Germinal center (tissue), 1 donor: ENCODE measurements at places on chromosomes 4 and X.

DNA sequence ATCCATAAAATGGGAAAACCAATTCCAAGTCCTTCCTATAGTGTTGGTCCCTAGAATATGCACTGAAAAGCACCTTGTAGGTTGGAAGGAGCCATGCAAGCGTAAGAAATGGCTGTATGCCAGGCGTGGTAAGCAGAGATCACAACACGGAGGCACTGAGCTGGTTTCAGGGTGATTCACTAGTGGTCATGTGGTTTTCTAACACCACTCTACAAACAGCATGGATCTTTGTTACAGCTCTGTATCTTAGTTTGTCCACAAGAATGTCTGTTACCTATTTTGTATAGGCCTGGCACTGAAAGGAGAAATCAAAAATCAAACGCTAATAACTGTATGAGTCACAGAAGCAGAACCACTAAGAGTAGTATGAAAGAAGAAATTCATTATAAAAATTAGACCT lies 71.9 kb downstream of the MAGEB17 start:
- no peak for DNase-seq

- no peak for DNase-seq
These were observed 1384.8 kb downstream of the FAM133A start for GRCh38 chrX:95058815-95059214.

GRCh38 chr4:170014359-170015011 lies 11.7 kb downstream of the MFAP3L start:
- DNase-seq: no peak

GRCh38 chr4:138405934-138406567 lies 163.9 kb upstream of the SLC7A11 start:
- DNase-seq: no peak

- no peak for DNase-seq
These were observed 99.6 kb upstream of the PTCHD1 start for GRCh38 chrX:23235051-23235450.

DNA sequence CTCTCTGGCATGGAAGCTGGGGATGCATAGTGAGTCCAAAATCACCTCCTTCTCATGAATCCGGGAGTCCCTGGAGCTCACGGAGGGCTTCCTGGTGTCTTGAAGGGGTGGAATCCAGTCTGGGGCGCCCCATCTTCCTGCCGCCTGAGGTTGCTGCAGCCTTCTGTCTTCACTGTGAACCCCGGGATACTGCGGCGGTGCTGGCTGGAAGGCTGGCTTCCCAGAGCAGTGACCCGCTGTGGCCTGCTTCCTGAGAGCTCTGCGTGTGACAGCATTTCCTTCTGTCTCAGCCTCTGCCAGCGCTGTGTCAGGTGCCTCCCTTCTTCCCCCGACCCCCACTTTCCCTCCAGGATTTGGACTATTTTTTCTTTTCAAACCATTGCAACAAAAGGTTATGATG lies 98.8 kb upstream of the STOX2 start:
- DNase-seq: no peak

- DNase-seq: no peak
These were observed 1141.1 kb downstream of the STIM2 start for GRCh38 chr4:28001698-28002097.

DNA sequence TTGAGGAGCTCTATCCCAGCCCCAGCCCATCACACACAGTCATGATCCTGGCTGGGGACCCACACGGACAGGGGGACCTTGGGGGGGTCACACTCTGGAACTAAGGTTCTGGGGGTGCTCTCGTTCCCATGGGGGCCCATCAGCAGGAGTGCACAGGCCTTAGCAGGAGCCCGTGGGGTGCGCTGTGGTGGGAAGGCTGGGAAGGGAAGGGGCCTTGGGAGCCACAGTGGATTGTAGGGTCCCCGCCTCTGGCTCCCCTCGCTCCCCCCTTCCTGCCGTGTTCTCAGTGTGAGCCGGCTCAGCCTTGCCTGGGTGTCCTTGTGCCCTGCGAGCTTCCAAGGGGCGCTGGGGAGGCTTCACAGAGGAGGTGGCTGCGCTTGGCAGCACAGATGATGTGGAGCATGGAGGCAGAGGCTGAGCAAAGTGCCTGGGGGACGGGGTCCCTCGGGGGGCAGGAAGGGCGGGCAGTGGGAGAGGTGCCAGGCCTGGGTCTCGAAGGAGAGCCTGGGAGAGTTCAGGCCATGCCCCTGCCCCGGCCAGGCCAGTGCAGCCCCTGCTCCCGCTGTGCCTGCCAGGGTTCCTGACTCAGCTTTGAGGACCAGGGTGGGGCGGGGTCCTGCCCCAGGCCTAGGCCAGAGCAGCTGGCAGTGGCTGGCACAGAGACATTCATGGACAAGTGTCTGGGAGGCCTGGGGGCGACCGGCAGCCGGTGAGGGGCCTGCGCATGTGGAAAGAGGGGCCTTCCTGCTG lies 5.5 kb upstream of the HGFAC start:
- DNase-seq: no peak

DNA sequence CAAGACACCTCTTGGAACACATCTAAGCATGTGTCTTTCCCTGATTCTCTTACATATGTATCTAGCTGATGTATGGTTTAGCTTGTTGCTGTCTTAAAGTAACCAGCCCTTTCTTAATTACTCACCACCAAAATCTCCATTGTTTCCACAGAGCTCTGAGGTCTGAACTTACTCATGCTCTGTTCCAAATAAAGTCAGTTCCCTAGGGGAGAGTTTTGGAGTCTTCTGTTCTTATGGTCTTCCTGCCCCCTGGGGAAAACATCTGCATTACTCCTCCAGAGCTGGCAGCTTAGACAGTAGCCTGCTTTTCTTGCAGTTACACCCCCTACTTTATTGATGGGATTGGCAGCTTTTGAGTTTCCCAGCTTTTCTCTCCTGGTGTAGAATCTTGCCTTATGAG lies 125.8 kb downstream of the EDA start:
- no peak for DNase-seq

GRCh38 chr4:24896977-24897376 lies 15.9 kb downstream of the CCDC149 start:
- DNase-seq: no peak

DNA sequence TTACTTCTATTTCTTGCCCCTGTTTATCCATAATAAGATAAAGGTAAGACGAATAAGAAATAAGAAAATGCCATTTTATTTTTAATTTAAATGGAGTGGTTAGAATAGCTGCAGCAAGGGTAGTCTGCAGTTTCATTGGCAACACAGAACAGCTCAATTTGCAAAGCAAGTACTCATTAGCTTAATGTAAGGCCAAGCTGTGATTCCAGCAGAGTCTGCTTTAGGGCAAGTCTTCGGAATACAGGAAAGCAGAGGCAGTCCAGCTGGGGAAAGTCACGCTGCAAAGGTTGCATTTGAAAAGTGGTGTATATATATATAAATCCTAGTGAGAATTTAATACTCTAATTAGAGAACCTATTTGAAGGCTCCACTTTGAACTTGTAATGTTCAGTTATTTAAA lies 59.0 kb downstream of the ANXA10 start:
- no peak for DNase-seq

GRCh38 chr4:178808106-178808505 lies 1365.9 kb upstream of the AGA start:
- DNase-seq: no peak

DNA sequence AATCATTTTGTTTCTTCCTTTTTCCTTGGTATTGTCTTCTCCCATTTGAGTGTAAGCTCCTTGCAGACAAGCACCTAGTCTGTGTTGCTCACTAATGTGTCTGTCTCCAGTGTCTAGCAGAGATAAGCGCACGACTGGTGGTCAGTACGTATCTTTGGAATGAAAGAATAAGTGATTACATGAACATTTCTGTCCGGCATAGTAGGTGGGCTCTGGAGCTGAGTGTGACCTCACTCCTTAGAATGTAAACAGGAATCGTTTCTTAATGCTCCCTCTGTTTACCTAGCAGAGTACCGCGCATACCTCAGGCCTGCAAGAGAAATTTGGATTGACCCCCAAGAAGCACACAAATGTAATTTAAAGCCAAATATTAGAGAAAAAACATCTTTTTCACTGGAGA lies 235.4 kb downstream of the MAML3 start:
- no peak for DNase-seq

- DNase-seq: peak; percentile 62
These were observed 10.7 kb downstream of the LIAS start for GRCh38 chr4:39469429-39470077.

GRCh38 chr4:61740886-61741285 lies 540.8 kb downstream of the ADGRL3 start:
- DNase-seq: no peak

GRCh38 chr4:40316333-40316781 lies 18.8 kb upstream of the CHRNA9 start:
- DNase-seq: no peak

DNA sequence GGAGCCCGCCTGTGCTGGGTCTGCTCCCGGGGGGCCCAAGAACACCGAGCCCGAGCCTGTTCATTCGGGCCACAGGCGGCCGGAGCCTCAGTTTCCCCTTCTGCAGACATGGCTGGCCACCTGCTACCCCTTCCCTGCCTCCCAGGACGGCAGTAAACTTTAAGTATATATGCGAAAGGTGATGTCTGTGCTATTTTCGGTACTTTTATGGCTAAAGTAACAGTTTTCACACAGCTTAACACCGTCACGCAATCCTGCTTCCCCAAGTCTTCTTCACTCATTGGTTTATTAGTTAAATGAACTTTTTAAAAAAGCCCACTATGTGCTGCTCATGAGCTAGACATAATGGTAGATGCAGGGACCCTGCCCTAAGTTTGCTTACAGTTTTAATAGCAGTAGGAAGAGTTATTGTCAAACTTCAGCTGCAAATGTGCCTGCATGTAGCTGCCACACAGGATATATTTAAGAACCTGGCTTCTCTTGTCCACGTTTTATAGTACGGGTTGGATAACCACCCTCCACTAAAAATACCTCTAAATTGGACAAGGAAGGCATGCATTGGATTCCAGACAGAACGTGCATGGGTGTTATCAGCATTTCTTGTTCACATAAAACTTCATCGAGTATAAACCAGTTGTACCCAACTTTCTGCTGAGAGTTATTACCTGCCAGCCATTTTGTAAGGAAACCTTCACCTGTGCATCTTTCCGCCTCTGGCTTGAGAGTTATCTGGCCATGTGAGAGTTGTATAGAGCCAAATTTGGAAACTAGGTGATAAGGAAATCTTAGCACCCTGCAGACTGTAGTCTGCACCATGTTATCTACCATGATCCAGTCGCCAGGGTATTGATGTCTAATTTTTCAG lies 741 bp downstream of the ANAPC4 start:
- DNase-seq: peak; percentile 19

DNA sequence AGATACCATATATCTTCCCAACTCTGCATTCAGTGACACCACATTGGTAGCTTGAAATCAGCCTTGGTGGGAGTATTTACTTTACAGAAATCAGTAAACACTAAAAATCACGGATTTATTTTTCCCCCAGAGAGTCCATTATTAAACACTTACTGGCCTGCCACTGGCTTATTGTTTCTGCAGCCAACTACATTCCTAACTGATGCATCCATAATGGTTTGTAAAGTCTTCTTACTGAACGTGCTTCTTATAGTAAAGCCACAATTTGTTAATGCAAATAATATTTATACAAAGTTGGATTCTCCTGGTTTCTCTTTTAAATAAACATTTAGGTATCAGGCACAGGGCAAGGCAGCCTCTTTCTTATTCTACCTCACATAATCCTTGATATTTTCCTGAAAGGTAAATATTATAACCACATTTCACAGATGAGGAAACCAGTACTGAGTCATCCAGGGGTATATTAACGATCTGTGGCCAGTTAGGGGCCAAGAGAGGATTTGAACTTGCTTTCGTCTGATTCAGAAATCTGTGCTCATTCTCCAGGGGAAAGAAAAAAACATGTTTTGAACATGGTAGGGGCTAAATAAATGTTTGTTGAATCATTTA lies 136.5 kb downstream of the RAB28 start:
- no peak for DNase-seq

DNA sequence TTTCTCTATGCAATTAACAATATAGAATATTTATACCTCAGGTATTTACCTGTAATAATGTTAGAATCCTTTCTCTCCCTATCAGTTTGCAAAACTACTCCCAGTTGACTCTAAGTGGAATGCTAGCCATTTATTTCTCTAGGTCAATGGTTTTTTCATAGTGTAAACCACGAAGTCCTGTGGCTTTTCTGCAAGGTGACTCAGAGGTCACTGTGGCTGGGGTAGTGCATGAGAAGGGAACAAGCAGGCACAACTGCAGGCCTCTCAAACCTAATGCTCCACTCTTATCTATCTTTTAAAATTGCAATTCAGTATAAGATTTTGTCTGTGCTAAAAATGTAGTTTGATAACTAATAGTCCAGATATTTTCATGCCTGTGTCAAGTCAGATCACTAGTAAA lies 159.4 kb downstream of the ANTXR2 start:
- DNase-seq: no peak

- no peak for DNase-seq
These were observed 31.6 kb downstream of the IQCM start for GRCh38 chr4:149784018-149784417.

DNA sequence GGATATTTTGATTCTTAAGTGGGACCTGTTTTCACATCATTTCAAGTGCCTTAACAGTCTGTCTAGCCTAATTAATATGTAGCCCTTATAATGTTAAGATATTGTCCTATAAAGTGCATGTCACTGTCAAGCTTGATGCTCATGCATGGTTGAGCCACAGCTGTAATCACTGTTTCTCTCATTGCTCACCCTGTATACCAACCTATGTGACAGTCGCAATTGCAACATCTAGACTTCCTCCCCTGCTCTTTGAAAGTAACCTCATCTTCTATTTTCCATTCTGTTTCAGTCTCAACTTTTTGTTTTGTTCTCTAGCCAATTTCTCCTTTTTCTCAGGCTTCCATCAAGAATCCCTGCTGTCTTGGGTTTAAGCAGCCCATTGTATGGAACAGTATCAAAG lies 24.4 kb upstream of the MSL3 start:
- no peak for DNase-seq

DNA sequence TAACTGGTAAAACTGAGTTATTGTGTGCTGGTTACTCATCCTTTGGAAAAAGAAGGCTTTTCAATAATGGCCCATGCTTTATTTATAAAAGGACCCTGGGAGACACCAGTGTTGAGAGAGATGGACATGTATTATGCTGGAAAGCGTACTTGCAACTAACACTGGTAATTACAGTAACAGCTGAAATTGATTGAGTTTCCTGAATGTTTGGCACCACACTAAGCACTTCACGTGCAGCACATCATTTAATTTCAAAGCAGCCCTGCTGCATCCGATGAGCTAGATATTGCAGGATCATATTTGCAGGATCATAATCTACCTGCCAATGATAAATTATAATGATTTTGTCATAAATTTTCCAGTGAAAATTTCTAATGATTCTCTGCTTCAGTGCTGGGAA lies 81.5 kb downstream of the QRFPR start:
- no peak for DNase-seq

GRCh38 chr4:127905029-127905428 lies 24.3 kb downstream of the PLK4 start:
- DNase-seq: no peak
